ENCODE measurements at places on chromosomes 16 and 17. TPM values are rescaled to one million over a fixed set of nuclear protein-coding genes. Genes with fewer than 3 reads are reported as not detected.

The ABCA10 gene
- 14.2 TPM for total RNA-seq

The CRISPLD2 gene
- 38.7 TPM for total RNA-seq

The MYH3 gene
- total RNA-seq, result 3.2 TPM

The KRT33B gene
- total RNA-seq, result not detected

The IRX5 gene
- not detected for total RNA-seq

DNA sequence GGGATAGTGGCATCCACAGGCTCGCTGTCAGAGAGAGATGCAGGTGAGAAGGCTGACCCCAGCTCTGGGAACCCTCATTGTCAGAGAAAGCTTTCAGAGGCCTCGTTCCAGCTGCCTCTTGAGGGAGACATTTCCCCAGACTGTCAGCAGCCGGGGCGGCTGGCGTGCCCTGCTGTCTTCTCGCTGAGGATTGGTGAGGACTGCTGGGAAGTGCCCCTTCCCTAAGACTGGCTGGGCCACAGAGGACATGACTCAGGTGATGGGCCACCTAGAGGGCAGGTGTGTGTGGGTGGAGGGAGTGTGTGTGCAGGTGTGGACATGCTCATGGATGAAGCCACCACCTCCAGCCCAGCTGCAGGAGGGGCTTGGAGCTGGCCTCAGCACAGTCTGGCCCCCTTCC is 25.3 kb downstream of the SPACA3 start:
- no peak for DNase-seq

GRCh38 chr17:46942441-46943217 is 19.7 kb downstream of the GOSR2 start:
- DNase-seq, result peak; percentile 83

DNA sequence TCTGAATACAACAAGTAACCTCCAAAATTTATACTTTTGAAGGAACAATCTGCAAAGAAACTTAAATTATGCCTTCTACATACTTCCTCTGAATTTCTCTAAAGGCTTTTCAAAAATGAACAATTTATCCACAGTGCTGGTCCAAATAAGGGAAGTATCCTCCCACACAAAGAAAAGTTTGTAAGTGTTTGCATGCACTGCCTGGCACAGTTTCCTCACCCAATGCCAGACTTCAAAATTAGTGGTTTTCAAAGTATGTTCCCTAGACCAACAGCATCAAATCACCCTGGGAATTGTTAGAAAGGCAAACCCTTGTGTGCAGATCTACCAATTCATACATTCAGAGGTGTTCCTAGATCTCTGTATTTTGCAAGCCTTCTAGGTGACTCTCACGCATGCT is 82.5 kb downstream of the PCTP start:
- no peak for DNase-seq

GRCh38 chr17:41539979-41540701 is 12.0 kb upstream of the KRT19 start:
- no peak for DNase-seq

GRCh38 chr16:73060892-73061490 is 13.1 kb upstream of the ZFHX3 start:
- no peak for DNase-seq

GRCh38 chr17:6104956-6105648 is 34.9 kb downstream of the WSCD1 start:
- DNase-seq, result peak; percentile 75

Data from mucosa of descending colon (tissue), 3 donors.